NK-92 treated with Interleukin-12 subunit alpha and Interleukin-12 subunit beta, amount 100 ng/mL, for 24 hours (cell line): ENCODE measurements at places on chromosomes 1 and 21.

DNA sequence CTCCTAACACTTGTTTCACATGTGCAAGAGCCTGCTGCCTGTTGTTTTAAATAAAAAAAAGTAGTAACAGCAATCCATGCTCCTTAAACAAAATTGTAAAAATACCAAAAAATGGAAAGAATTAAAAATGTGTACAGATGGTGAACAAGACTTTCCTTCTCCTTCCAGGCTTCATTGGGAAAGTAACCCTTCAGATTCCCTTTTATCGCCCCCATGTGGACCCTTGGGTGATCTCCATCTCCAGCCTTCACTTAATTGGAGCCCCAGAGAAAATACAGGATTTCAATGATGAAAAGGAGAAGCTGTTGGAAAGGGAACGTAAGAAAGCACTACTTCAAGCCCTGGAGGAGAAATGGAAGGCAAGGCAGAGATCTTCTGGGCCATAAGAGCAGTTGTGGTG, 14.2 kb downstream of the VPS13D start:
- DNase-seq = no peak

DNA sequence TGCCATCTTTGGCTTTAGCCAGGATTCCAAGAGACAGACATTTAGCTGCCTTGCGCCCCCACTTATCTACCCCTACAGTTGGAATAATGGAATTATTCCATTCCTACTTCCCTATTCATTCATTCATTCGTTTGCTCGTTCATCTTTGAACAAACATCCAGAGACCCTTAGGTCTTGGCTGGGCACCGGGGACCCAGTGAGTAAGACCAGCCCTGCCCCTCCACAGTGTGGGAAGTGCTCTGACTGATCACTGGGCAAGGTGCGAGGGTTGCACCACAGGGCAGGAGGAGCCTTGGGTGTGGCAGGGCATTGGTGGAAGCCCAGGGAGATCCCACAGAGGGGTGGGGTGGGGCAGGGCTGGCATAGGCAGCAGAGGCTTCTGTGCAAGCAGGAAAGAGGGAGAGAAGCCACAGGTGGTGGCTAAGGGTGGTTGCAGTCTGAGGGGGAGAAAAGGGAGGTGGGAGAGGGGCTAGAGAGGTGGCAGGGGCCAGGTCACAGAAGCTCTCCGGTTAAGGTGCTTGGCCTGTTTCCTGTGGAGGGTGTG, 35.0 kb upstream of the TMEM61 start:
- DNase-seq = peak; percentile 3

- no peak for DNase-seq
These were observed 22.9 kb downstream of the MEGF6 start for GRCh38 chr1:3588395-3588794.

GRCh38 chr1:55015731-55016620, 17.2 kb downstream of the BSND start:
- DNase-seq = no peak

- peak; percentile 13 for DNase-seq
These were observed 46.8 kb downstream of the PTPRU start for GRCh38 chr1:29282924-29283803.

GRCh38 chr1:163673759-163674151, 352.0 kb downstream of the NUF2 start:
- DNase-seq = no peak

GRCh38 chr1:89839516-89839915, 18.7 kb downstream of the LRRC8D start:
- no peak for DNase-seq

GRCh38 chr1:117652421-117652820, 46.6 kb downstream of the TENT5C start:
- DNase-seq = no peak
